ENCODE measurements at places on chromosomes 5 and 9. TPM values are rescaled to one million over a fixed set of nuclear protein-coding genes. Genes with fewer than 3 reads are reported as not detected.

ABO gene
- total RNA-seq = not detected

IFNA21 gene
- total RNA-seq = not detected

TLE1 gene
- total RNA-seq = 31.6 TPM

HSPA4 gene
- total RNA-seq = 151 TPM

FOXI1 gene
- not detected for total RNA-seq

APBA1 gene
- total RNA-seq = 1.6 TPM

CNTNAP3 gene
- total RNA-seq = 13.0 TPM

HAVCR1 gene
- total RNA-seq = not detected

PGM5 gene
- 0.46 TPM for total RNA-seq

NRG2 gene
- under 0.01 TPM for total RNA-seq

SAXO1 gene
- not detected for total RNA-seq

FREM1 gene
- total RNA-seq = under 0.01 TPM

RECK gene
- total RNA-seq = 14.7 TPM

CACFD1 gene
- total RNA-seq = 5.3 TPM

ARL14EPL gene
- under 0.01 TPM for total RNA-seq

TCF7 gene
- total RNA-seq = 0.65 TPM

Data from epithelial cell of umbilical artery (primary cell).